ENCODE measurements at places on chromosomes 4 and X.

DNA sequence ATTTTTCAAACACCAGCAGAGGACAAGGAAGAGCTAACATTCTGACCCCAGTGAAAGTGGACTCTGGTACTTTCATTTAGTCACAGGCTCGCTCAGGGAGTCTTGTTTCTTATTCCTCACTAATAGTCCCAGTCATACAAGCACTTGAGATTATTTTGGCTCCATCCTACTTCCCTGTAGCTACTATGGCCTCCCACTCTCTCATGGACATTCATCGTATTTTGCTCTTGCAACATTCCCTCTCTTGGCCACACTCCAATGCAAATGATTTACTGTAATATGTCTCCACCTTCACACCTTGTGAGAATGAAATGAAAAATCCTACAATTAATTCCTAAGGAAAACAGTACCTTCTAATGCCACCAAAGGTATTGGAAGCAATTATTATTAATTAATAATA, 21.3 kb downstream of the PLRG1 start:
- DNase-seq = no peak

DNA sequence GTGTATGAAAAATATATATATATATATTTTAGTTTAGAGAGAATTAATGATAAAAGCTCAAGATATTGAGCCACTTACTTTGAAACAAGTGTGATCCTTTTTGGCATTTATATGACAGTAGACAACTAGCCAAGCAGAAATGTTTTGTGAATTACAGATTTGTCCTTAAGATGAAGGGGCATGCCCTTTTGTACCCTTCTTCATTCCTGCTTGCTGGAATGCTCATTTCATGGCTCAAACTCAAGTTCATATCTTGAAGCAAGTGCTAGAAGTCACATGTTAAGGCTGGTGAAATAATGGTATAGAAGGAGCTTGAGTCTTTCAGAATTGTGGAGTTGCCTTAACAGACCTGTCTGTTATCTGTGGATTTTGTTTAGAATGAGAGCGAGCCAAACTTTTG, 203.0 kb downstream of the BMPR1B start:
- DNase-seq = no peak

DNA sequence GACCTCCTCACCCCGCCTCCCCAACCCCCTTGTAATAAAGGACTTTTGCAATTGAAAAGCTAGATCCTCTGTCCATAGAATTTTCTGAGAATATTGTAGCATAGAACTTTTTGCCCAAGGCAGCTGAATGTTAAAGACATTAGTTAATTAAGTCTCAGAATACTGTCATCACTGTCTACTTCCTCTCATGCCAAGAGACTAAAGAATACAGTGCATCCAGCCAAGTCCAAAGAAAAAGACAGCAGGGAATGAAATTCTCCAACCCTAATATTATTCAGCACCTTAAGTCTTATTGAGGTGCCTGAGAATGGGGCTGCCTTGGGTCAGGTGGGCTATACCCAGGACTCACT, 313.3 kb upstream of the GATB start:
- no peak for DNase-seq

DNA sequence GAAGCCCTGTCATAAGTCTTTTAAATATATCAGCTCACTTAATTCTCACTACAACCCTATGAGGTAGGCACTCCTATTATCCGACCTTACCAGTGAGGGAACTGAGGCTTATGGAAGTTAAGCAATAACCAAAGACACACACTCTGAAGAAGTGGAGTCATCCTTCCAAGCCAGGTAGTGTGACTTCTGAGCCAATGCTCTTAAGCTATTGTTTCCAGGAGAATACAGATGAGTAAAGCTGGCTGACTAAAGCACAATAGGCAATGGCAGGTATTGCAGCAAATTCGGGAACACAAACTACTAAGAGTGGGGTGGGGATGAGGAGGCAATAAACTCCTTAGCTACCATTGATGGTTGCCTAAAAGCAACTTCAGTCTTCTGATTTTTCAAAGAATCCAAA, 81.8 kb upstream of the KIT start:
- no peak for DNase-seq

Data from glutamatergic neuron (in vitro differentiated cells).